ENCODE measurements at places on chromosomes 3 and 15.
A peak's percentile ranks its signal among the peaks of the same experiment; 100 is the strongest.

GRCh38 chr3:16130066-16130465, 44.4 kb upstream of the GALNT15 start:
- DNase-seq = no peak

GRCh38 chr3:29576181-29576580, 295.3 kb downstream of the RBMS3 start:
- no peak for DNase-seq

DNA sequence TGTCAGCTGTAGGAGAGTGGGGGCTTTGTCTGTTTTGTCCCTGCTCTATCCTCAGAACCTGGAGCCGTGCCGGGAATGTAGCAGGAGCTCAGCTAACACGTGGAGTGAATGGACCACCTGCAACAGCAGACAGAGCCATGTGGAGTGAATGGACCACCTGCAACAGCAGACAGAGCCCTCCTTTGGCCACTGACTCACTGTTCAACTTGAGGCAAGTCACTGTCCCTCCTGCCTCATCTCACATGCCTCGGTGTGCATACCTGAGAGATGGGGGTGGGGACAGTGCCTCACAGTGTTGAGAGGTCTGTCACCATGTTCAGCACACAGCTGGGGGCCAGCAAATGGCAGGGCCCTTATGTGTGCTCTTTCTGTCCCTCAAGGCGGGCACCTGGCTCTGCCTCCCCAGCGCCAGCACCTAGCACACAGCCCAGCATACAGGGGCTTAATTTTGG, 27.9 kb downstream of the FEM1B start:
- DNase-seq = no peak

DNA sequence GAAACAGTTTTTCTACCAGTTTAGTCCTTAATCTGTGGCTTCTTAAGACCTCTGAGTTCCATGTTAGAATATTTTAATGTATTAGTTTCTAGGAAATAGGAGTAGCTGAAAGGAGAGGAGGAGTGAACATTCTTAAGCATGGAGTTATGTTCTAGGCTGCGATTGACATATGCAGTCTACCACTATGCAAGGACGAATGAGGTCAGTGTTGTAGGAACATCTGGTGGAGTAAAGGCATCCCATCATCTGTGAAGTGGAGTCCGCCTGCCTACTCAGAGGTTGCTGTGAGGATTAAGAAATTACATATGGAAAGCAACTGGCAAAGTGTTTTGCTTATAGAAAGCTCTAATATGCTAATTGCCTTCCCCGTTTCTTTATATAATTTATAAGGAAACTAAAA, 45.1 kb downstream of the SNAPC5 start:
- DNase-seq = no peak

DNA sequence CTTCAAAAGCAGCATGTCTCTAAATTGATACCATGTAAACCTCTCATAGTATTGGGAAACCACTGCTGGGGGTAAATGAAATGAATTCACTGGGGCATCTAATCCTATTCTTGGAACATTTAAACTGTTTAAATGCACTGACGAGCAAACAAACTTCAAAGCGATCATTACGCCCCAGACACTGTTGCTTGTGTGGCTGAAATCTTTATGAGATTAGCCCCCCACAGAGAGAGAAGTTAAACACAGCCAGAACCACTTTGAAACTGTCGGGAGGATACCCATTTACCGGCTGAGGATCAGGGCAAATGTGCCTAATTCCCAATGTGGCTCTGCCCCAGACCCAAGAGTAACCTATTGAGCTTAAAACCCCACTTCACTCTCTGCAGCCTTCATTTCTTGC, 308.4 kb upstream of the CDIN1 start:
- no peak for DNase-seq

GRCh38 chr3:64824394-64824909, 136.7 kb upstream of the ADAMTS9 start:
- no peak for DNase-seq

DNA sequence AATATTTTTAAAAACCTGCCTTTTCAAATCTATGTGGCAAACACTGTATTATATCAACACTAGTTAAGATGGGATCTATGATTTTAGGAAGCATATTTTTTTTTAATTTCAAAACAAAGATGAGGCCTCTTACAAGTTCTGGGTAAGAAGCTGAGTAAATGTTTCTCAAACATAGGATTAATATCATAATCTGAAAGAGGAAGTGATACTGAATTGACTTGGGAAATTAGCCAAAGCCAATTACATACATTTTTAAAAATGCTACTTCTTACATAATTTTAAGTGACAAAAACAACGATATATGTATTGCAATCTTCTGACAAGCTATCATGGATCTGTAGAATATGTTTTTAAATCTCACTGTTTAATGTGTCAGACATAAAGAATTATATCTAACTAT, 135.1 kb upstream of the UBP1 start:
- DNase-seq = no peak

DNA sequence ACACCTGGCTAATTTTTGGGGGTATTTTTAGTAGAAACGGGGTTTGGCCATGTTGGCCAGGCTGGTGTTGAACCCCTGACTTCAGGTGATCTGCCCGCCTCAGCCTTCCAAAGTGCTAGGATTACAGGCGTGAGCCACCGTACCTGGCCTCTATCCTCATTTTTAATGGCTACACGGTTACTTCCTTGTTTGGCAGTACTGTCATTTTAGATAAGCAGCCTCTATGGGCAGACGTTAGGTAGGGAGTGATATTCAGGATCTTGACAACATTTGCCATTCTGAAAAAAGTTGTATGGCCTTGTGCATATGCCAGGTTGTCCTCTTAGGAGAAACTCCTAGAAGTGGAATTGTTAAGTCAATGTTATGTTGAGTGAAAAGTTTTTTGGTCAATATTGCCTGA, 141.7 kb downstream of the ITPR1 start:
- DNase-seq = no peak

GRCh38 chr15:42329161-42329560, 30.1 kb upstream of the CAPN3 start:
- no peak for DNase-seq

GRCh38 chr3:31988271-31988670, 6.7 kb downstream of the ZNF860 start:
- no peak for DNase-seq

DNA sequence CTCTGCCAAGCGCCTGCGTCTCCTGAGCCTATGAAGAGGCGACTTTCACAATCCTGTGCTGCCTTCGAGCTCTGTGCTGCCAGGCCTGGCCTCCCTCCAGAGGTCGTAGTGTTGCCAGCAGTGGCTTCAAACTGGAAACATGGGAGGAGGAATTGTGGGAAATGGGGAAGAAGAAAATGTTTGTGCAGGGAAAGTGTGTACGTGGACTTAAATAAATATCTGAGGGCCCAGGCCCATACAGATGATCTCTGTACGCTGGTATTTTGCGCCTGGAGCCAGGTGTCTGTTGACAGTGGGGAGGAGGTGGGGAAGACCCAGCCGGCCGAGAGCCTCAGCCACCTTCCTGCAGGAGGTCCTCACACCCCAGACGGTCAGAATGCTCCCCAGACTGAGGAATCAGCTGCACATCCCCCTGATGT, 44.6 kb downstream of the ZBTB38 start:
- no peak for DNase-seq

- DNase-seq = no peak
Observed at GRCh38 chr15:78065284-78065872, 12.1 kb downstream of the TBC1D2B start.

DNA sequence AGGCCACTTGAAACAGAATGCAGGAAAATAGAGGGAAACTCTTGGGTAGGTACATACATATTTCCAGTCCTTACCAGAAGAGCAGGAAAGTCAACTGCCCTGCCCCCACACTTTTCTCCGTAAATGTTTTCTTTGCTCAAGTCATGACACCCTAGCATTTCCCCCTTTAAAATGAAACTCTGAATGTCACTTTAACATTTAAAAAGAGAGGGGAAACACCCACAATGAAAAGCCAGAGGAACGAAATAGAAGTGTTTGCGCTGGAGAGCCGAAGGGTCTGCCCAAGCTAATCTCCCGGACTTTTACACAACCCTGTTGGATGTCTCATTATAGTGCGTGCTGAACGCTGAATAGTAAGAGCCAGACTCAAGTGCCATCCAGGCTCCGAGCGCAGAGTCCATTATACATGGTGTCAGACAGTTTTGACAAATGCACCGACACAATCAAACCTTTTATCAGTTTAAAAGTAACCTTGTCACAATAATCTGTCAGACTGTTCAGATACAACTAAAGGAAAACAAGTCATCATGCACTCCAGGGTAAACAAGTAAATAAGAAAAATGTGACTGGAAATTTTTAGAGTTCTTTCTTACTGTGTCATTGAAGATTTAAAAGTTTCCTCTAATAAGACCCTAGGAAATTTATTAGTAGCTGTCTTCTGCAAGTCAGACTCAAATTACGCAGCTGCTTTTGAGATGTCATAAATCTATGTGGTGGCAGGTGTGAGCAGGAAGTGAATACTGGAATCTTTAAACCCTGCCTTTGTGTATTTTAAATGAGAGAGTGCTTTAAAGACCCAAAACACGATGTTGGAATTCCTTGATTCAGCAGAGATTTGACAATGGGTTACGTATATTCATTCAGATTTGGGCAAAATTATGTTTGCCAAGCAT, 159.8 kb downstream of the RBMS3 start:
- peak; percentile 38 for DNase-seq

DNA sequence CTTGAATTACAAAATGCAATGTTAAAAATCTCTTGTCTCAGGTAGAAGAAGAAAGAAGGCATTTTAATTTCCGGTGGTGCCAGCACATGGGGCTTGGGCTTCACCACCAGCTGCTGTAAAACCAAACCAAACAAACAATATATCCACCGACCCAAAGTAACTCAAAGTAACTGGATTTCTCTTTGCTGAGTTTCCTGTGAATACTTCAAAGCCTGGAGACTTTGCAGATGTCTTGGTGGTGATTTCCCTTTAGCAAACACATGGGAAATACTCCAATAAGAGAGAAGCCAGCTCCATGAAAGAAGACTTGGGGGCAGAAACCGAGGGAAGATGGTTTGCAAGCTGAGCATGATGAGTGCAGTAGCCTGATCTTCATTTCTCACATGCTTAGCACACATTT, 62.6 kb downstream of the EIF4E3 start:
- peak; percentile 47 for DNase-seq

DNA sequence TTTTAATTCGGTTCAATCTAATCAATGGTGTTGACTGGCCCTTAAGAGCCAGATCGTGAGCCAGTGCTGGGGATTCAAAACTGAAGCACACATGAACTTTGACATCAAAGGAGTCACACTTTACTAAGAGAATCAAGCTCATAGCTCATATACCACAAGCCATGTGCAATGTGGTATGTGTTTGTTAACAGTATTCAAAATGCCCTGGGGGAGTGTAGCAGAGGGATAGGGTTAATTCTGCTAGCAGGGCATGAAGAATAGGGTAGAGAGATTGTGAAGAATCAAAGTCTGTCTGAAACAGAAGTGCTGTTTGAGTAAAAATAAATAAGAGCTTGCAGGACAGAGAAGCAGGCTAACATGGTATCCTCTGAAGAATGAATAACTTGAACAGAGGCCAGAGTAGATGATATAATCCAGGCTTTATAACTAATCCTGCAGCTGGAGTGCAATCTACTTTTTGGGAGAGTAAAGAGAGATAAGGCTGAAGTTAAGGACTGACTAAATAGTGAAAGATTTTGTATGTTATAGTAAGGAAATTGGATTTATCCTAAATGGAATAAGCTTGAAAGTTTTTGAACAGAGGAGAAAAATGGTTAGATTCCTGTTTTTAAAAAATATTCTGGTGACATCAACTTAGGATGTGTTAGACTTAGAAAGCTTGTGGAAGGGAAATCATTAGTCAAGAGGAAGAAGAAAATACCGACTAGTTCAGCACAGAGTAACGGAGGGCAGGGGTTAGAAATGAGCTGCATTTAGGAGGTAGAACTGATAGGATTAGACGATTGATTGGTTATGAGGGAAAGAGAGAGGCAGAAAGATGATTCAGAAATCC, 292.0 kb downstream of the NFKBIZ start:
- no peak for DNase-seq

DNA sequence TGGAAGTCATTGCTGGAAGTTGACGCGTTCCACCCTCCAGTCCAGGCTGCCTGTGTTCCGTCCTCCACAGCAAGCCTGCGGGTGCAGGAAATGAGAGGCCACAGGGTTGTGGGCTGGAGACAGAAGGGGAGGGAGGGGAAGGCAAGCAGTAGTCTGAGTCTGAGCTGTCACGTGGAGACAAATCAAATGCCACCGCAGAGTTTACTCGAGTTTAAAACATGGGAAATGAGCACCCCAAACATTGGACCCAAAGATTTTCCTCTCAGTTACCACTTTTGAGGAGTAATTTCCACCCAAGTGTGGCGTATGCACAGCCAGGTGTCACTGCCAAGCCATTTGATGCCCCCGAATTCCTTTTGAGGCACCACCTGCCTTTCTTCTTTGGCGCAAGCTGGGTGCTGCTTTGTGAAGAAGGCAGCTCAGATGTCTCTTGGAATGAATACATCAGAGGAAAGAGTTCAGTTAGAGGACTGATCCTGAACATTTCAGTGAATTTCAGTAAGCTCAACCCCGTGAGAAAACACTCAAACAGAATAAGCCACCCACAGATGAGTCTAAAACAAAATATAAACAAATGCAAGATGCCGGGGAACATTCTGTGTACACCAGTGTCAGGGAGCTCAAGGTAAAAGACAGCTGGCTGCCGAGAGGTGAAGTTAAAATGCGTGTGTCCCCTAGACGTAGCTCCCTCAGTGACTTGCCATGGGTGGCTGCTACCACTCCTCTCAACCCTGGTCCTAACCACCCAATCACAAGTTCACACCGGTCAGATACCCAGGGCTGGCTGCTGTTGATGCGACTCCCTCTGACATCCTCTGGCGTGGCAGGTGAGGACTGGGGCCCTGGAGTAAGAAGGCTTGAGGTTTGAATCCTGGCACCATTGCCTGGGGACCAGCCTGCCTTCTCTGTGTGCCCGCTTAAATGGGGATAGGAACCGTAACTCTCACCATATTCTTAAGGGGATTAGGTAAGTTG, 203.8 kb downstream of the UACA start:
- DNase-seq = peak; percentile 69

DNA sequence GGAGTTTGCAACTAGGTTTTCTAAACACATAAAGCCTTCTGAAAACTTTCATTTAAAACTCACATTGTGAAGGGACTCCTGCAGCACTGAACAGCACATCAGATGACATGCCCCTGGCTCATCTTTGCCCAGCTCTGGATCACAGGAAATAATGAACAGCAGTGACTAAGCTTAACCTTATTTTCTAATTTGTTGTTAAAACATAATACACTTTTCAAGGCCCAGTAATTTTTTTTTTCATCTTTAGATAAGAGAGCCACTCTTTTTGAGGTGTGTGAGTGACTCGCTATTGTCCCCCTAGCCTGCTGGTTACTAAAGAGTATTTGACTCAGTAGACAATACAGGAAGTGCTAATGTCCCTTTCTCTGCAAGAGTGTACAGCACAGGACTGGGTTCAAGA, 204.0 kb downstream of the OSBPL10 start:
- DNase-seq = no peak

Data from thymus (tissue), 14 donors.